ENCODE measurements at places on chromosomes 3 and 15.

DNA sequence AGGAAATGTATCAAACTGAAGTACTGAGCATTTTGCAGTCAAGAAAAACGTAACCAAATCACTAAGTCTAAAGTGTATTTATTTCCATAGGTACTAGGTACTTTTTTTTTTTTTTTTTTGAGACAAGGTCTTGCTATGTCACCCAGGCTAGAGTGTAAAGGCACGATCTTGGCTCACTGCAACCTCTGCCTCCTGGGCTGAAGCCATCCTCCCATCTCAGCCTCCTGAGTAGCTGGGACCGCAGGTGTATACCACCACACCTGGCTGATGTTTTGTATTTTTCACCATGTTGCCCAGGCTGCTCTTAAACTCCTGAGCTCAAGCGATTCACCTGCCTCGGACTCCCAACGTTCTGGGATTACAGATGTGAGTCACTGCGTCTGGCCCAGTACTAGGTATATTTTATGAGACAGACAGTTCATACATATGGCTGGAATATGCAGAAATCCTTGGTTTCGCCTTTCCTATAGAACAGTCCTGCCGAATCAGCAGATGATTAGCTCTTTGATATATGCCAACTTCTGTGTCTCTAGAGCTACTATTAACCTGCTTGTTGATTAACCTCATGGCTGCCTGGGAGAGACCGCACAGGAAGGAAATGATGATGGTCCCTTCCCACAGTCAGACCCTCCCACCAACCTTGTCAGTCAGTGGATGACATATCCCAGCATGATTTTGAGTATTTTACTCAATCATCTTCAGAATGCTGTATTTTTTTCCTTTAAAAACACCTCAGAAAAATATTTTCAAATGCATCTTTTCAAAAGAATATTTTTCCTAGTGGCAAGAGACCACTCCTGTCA lies 32.3 kb downstream of the TMOD3 start:
- no peak for DNase-seq

GRCh38 chr3:169984292-169984691 lies 17.7 kb downstream of the SEC62 start:
- DNase-seq: no peak

DNA sequence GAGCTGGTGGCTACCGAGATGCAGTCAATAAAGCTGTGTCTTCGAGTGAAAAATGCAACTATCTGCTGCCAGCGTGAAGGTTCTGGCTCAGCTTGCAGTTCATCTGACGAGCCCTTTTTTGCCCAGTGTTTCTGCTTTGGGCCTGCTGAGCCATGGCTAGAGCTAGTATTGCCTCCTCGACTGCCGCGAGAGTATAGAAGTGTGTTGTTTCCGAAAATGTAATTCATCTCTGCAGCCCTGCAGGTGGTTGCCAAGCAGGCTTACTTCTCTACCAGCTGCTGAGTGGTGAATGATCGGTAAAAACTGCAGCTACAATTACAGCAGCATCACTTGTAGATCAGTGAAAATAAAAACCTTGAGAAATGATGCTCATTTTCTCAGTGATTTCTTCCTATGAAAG lies 114.8 kb downstream of the DLG1 start:
- no peak for DNase-seq

DNA sequence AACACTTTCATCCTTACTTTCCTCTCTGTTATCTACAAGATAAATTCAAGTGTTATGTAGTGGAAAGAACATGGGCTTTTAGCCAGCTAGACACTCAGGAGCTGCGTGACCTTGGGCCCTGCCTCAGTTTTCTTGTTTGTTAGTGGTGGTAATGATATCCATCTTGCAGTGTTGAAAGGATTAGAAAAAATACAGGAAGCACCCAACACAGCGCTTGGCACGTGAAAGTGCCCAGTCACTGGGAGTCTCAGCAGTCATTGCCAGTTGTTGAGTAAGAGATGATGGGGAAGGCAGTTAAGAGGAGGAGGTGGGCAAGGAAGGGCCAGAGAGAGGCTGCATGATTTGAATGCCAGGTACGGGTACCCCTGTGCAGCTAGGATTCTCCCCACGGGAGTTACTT lies 5.3 kb downstream of the PDIA5 start:
- no peak for DNase-seq

- DNase-seq: no peak
These were observed 67.6 kb downstream of the CRYGS start for GRCh38 chr3:186476541-186476940.

DNA sequence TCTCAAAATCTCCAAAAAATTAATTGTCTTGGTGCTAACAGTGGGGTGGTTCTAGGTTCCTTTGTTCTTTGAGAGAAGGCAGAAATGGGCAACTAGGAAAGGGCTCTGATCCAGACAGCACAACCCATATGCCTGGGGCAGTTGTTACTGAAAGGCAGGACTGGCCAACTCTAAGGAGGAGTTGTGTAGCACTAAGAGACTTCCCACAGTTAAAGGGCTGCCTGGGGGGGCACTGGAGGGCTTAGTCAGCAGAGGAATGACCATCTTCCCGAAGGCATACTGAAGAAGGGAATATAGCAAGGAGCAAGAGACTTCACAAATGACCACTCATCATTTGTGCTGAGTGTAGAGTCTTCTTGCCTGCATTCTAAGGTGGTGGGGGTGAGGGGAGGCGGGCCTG lies 15.8 kb downstream of the ILDR1 start:
- DNase-seq: no peak

DNA sequence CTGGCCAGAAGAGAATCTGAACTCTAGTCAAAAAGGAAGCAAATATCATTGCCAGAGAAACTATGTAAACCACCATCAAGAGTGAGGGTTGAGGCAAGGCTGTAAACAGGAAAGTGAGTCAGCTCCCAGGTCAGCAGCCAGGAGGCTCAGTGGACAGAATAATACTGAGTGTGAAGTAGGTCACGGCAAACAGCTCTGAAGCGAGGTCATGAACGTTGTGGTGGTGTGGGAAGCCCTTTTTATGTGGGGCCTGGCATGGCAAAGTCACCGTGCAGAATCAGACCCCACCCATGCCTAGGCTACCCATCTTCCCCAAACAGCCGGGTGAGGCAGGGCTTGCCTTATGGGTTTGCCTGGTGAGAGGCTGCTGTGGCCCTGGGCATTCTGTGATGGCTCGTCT lies 43.9 kb downstream of the THBS1 start:
- no peak for DNase-seq

DNA sequence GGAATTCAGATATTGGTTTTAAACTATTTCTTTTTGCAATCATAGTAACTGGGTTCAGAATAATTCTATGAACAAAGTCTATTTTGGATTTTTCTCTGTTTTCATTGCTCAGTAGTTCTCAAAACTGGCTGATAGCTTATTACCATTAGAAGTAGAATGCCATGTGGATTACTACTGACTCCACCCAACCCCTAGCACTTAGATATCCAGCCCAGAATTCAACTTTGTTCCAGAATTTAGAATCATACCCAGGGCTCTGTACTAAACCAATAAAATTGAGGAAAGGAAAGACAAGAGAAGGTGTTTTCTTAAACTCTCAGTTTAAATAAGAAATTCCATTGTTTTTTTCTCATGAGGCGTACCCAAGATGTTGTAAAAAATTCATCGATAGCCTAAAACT lies 39.0 kb upstream of the ABHD10 start:
- DNase-seq: no peak

DNA sequence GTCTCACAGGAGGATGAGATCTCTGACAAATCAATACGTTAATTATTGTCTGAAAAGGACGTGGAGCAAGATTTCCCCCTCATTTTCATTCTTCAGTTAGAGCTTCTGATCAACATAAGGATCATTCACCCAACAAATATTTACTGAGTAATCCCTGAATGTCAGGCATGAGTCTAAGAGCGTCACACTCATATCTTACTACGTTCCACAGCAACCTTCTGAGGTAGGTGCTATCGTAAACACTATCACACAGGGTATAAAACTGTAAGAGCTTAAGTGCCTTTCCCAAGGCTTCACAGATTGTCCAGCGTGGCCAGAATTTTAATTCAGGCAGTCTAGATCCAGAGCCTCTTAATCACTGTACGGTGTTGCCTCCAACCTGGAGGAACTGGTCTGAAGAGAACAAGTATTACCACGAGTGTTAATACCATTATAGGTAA lies 10.6 kb upstream of the TM4SF1 start:
- DNase-seq: no peak

DNA sequence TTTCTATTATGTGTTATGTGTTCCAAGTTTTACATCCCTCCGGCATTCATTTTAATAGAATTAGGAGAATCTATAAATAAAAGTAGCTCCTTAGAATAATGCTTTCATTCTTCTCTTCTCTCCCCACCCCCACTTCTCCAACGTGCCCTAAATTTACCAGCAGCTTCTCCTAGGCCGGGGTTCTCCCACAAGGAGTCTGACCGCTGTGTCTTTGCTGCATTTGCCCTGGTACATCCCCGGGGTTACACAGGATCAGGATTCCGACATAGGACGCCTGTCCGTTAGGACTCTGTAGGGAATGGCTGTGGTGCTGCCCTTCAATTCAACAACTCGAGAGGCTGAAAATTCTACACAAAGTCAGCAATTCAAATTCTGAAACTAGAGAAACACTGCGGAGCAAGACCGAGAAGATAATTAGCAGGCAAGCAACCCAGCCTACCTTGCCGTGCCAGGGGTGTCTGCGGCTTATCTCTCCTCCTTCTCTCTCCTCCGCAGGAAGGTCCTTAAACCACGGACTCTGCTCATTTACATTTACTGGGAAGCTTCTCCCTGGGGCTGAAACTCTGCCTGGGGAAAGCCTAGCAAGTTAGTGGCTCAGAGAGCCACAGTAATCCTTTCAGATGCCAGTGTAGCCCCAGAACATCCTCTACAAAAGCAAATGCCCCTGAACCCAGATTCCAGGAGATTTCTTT lies 18.8 kb downstream of the PCSK6 start:
- DNase-seq: no peak

DNA sequence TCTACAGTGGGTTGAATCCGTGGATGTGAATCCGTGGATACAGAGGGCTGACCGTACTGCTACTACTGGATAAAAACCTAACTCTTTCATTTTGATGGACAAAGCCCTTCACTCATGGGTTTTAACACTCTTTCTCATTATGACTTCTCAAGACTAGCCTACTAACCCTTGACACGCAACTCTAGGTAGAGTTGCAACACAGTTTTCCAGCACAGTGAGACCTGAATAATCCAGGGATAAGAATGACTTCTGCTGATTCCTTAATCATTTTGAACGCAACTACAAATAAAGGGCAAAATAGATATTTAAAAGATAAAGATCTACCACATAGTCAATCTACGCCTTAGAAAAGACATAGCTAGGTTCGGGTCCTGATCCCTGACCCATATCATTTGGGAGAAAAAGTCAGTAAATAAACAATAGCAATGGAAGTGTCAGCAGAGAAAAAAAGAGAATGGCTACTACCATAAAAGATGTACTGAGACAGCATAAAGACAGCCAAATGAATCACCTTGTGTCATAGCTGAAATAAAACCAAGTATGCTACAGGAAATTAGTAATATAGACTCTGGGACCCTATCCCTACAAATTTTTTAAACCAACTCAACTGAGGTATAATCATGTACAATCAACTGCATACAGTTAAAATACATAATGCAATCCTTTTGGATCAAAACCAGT lies 87.6 kb downstream of the DPH6 start:
- DNase-seq: no peak

DNA sequence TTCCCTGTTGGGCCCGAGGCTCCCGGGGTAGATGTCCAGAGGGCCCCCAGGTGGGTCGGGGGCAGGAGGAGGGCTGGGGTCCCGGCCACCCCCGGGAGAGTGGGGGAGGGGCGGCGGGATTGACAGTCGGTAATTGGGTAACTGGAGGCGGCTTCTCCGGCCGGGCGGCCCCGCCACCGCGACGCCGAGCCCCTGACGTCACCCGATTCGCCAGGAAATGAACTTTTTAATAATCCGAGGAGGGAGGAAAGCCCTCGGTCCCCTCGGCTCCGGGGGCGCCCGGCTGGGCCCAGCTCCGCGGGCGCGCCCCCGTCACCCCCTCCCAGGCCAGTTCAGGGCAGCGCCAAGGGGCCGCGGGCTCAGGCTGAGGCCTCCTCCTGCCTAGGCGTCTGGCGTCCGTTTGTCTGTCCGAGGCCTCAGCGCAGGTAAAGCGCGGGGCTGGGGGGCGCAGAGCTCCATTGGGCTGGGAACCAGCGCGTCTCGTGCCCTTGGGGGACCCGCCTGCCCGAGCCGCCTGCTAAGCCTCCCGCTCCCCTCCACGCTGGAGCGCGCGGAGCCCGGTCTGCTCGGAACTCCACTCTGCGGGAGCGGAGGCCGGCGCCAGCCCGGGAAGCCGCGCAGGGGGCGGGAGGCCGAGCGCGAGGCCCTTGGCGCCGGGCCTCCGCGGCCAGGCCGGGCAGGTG lies 3.9 kb downstream of the GATA2 start:
- DNase-seq: no peak

DNA sequence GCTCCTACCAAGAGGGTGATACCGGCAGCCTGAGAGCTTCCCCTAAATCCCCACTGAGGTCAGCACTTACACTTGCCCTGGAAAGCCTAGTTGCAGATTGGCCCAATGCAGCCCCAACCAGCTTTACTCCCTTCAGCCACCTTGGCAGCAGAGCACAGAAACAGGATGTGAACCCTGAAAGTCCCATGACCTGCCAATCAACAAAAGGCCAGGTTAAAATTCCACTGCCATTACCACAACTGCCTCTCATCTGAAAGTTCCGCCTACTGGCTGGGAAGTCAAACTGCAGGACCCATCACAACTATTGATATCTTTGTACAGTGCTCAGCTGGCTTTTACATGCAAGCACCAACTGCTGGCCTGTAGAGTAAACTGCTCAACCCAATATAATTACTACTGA lies 156.2 kb downstream of the ZMAT3 start:
- no peak for DNase-seq

- DNase-seq: no peak
These were observed 232.0 kb upstream of the STT3B start for GRCh38 chr3:31300456-31301443.

DNA sequence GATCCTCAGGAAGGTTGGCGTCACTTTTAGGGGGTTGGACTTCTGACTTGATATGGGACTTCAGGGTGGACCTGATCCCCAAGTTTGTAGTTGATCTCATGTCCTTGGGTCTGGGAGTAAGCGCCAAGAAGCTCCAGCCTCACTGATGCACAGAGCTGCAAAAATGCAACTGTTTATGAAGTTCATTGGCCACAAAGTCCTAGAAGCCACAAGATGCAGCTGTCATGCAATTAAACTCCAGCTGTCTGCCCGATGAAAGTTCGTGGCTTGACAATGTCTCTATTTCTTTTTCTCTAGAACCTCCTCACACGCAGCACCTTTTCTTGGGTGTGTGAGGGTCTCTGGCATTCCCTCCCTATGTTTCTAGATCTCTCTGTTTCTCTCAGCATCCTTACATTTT lies 9.2 kb upstream of the ACAN start:
- DNase-seq: no peak

DNA sequence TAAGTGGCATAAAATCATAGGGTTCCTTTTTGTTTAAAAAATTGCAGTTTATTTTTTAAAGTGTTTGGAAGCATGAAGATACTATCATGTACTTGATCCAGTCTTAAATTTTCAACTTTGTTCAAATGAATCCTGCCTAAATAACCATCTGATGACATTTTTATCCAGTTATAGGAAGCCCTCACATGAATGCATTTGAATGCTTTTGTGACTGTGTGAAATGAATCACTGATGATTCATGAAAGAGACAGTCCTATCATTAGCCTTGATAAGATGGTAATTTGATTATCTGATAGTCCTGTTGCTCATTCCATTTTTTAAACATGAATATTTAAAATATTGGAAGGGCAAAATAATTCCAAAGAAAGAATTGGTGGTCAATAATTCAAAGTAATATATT lies 401.9 kb upstream of the ROBO2 start:
- DNase-seq: no peak

- DNase-seq: no peak
These were observed 32.9 kb downstream of the B3GALNT1 start for GRCh38 chr3:161072211-161072621.

Data from hippocampal formation (tissue), 2 donors.